ENCODE measurements at places on chromosomes 4 and X. TPM values are rescaled to one million over a fixed set of nuclear protein-coding genes. Genes with fewer than 3 reads are reported as not detected.

Gene ADGRG2
- total RNA-seq = 0.09 TPM

Gene P2RY10
- total RNA-seq = not detected

Gene FGFBP1
- 5.0 TPM for total RNA-seq

Gene DUX4
- not detected for total RNA-seq

Gene IGBP1
- 48.3 TPM for total RNA-seq

Gene GAK
- total RNA-seq = 94.1 TPM

Gene CCDC160
- total RNA-seq = 1.0 TPM

Gene CXCL11
- 38.4 TPM for total RNA-seq

GRCh38 chr4:137735561-137736104, 203.3 kb upstream of the PCDH18 start:
- H3K4me1 ChIP-seq = no peaks in the 10 kb centered on the region
- no peaks in the 10 kb centered on the region for H3K36me3 ChIP-seq
- no peak overlapping the region for H3K4me3 ChIP-seq
- no peaks in the 10 kb centered on the region for H3K27me3 ChIP-seq
- DNase-seq = peak; percentile 0
- H3K27ac ChIP-seq = no peak overlapping the region

- no peaks in the 10 kb centered on the region for H3K4me1 ChIP-seq
- H3K27ac ChIP-seq = no peak overlapping the region
- DNase-seq = no peak
- no peak overlapping the region for H3K4me3 ChIP-seq
- no peaks in the 10 kb centered on the region for H3K27me3 ChIP-seq
- no peaks in the 10 kb centered on the region for H3K36me3 ChIP-seq
Observed at GRCh38 chr4:188485906-188486305, 346.7 kb downstream of the TRIML1 start.

GRCh38 chr4:2829321-2829932, 14.2 kb upstream of the ADD1 start:
- H3K4me3 ChIP-seq = no peak overlapping the region
- peak overlapping the region; percentile 19 for H3K27ac ChIP-seq
- H3K36me3 ChIP-seq = peaks cover 19% of the 10 kb centered on the region
- H3K4me1 ChIP-seq = no peaks in the 10 kb centered on the region
- no peak for DNase-seq

DNA sequence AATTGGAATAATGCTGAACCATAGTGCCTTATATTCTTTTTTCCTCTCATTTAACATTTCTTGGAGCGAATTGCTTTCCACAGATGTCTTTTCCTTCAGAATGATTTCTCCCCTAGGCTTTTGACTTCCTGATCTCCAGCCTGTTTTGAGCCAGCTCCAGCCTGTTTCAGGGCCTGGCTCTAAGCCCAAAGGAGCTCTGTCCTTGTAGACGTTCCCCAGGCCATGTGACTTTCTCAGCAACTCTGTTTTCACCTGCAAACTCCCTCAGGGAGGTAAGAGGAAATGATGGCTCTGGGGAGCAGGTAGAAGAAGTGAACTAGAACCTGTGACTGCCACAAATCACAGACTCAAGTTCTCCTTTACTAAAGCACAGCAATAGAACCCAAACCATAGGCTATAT, 89.1 kb downstream of the AKAP4 start:
- no peaks in the 10 kb centered on the region for H3K36me3 ChIP-seq
- peak; percentile 45 for DNase-seq
- H3K4me3 ChIP-seq = no peak overlapping the region

DNA sequence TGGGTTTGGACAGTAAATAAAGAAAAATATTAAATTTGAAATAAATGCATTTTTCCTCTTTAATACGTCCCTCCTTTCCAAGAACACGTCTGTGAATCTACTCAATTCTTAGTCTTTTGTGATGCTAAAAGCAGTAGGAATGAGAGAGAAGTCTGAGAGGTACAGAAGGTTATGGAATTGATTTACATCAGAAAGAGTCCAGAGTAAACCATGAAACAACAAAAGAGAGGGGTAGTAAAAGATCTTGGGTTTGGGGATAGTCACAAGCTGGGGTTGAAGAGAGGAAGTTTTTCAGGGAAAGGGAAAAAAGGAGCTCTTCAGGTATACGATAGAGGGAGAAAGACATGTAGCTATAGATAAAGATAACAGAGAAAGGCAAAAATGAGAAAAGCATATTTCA, 215.4 kb downstream of the RAB28 start:
- H3K27me3 ChIP-seq = no peaks in the 10 kb centered on the region
- H3K36me3 ChIP-seq = no peaks in the 10 kb centered on the region

- no peak overlapping the region for H3K27ac ChIP-seq
- H3K27me3 ChIP-seq = no peaks in the 10 kb centered on the region
- H3K4me3 ChIP-seq = no peak overlapping the region
- H3K36me3 ChIP-seq = peaks cover 7% of the 10 kb centered on the region
Observed at GRCh38 chr4:76892601-76893000, 5.3 kb downstream of the SOWAHB start.

GRCh38 chr4:177008836-177009501, 216.2 kb upstream of the VEGFC start:
- H3K36me3 ChIP-seq = no peaks in the 10 kb centered on the region
- H3K27ac ChIP-seq = no peak overlapping the region
- H3K27me3 ChIP-seq = no peaks in the 10 kb centered on the region
- no peaks in the 10 kb centered on the region for H3K4me1 ChIP-seq

DNA sequence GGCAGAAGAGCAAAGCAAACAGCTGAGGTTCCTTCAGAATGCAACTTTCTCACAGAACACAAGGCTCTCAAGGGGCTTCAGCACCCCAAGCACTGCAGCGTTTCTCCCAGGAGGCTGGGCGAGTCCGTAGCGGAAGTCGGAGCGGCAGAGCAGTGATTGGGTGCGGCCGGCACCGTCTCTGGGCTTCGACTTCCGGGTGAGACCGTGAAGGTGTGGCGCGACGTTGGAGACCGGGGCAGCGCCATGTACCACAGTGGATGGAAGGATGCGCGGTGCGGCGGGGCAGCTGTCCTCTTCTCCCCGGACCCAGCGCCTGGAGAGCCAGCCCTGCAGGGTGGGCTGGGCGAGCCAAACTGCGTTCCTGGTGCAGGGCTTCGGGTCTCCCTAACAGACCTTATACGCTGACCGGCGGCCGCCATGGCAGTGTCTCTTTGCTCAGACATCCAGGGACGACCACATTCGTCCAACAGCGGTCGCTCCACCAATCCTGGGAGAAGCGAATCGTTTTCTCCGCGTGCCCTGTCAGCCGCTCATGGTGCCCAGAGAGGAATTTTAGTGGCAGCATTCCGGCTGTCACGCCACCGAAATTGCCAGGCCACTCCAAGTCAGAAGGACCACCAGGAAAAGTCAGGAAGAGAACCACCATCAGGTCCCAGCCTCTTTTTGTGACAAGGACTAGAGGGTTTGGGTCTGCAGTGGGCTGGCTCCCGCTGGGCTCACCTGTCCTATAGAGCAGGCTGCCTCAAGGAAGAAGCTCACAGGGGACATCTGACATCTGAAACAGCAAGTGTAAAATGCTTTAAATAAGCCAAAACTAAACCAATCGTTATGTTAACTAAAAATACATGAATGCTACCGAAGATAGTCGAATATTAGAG, 20.5 kb downstream of the TRIM61 start:
- no peaks in the 10 kb centered on the region for H3K27me3 ChIP-seq
- no peak overlapping the region for H3K27ac ChIP-seq
- H3K4me1 ChIP-seq = no peaks in the 10 kb centered on the region

DNA sequence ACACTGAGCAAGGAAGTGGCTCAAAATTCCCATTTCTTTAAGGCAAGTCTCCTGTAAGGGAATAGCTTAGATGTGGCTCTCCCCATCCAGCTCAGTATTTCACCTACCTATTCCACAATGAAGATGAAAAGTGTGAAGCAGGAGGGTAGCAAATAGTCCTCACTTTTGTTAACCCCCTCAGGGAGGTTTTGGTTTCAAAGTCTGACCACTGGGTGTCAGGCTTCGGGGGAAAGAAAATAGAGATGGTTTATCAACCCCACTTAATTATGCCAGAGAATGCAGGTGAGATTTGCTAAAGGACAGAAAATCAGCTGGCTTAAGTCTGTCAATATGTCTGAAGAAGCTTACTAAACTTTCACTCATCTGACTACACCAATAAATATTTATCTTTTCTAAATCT, 69.5 kb downstream of the DHX15 start:
- H3K27me3 ChIP-seq = no peaks in the 10 kb centered on the region
- no peak overlapping the region for H3K4me3 ChIP-seq
- peaks cover 30% of the 10 kb centered on the region for H3K36me3 ChIP-seq
- no peak for DNase-seq
- H3K27ac ChIP-seq = no peak overlapping the region
- H3K4me1 ChIP-seq = peaks cover 4% of the 10 kb centered on the region

GRCh38 chr4:71785959-71786358, 2.1 kb upstream of the GC start:
- peaks cover 8% of the 10 kb centered on the region for H3K4me1 ChIP-seq
- H3K36me3 ChIP-seq = no peaks in the 10 kb centered on the region
- H3K27ac ChIP-seq = no peak overlapping the region
- no peaks in the 10 kb centered on the region for H3K27me3 ChIP-seq

DNA sequence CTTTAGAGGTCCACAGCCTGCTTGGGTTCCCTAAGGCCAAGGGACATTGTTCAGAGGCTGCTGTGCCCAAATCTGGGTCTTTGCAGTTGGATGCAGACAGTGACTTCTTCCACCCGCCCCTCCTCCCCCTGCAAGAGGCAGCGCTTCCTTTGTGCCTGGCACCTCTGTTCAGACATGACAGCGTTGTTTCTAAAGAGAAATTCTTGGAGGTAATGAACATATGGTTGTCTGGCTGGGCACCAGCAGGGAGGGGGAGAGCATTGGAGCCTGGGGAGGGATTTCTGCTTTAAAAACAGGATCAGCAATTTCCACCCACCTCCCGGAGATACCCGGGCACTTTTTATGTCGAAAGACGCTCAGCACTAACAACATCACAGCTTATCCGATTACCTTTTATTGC, 51.5 kb downstream of the PSAPL1 start:
- H3K36me3 ChIP-seq = no peaks in the 10 kb centered on the region
- peaks cover 25% of the 10 kb centered on the region for H3K27me3 ChIP-seq
- no peaks in the 10 kb centered on the region for H3K4me1 ChIP-seq
- no peak overlapping the region for H3K27ac ChIP-seq

GRCh38 chr4:76729460-76729859, 168.5 kb downstream of the SOWAHB start:
- H3K27ac ChIP-seq = peak overlapping the region; percentile 42
- H3K36me3 ChIP-seq = peaks cover 33% of the 10 kb centered on the region
- H3K4me1 ChIP-seq = peaks cover 61% of the 10 kb centered on the region
- no peaks in the 10 kb centered on the region for H3K27me3 ChIP-seq

DNA sequence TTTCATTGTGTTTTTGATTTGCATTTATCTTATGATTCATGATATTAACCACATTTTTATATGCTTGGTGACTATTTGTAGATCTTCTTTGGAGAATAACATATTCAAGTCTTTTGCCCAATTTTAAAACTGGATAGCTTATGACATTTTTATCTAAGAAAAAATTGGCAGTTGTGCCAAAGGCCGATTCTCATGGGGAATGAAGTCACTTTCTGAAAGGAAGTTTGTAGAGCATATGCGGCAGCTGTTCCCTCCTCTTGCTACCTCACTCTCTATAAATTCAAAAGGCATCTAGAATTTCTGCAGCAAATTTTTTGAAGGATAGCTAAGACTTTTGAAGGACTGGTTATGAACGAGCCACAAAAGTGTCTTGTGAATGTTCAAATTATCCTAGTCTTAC, 2353.5 kb downstream of the ARAP2 start:
- no peak for DNase-seq
- H3K36me3 ChIP-seq = no peaks in the 10 kb centered on the region
- no peaks in the 10 kb centered on the region for H3K4me1 ChIP-seq
- no peak overlapping the region for H3K27ac ChIP-seq

GRCh38 chrX:152905081-152905420, 7.2 kb downstream of the ZNF185 start:
- H3K36me3 ChIP-seq = no peaks in the 10 kb centered on the region
- H3K27ac ChIP-seq = no peak overlapping the region
- H3K27me3 ChIP-seq = no peaks in the 10 kb centered on the region
- peaks cover 5% of the 10 kb centered on the region for H3K4me1 ChIP-seq

DNA sequence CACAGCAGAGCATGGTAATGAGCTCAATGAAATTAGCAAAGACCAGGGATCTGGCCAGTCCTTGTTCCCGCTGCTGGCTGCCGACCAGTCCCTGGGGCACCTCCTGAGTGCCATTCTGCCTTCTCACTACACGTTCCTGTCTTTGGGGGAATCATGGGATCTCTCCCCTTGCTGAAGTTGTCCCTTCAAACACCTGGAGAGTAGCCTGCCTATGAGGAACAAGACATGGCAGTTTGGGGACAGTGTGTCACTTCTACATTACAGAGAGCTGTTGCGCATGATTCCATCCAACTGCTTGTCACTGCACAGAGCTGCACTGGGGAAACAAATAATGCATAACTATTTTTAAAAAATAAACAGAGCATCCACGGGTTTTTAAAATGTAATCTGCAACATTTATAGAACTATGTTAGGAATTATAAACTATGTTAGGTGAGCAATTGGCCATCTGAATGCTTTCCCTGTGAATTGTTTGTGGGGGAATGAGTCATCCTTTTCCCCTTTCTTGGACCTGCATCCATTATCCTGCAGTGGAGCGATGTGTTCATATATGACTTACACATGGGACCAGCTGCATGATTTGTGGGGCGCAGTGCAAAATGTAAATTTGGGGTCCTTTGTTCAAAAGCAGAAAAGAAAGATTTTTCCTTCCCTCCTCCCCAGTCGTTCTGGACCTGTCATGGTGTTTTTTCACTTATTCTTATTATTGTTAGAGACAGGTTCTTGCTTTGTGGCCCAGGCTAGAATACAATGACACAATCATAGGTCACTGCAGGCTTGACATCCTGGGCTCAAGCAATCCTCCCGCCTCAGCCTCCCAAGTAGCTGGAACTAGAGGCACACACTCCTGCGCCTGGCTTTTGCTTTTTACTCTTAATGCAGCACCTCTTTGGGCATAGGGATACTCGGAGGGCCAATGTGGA, 115.0 kb upstream of the TBL1X start:
- no peak overlapping the region for H3K27ac ChIP-seq
- no peaks in the 10 kb centered on the region for H3K27me3 ChIP-seq
- H3K4me3 ChIP-seq = no peak overlapping the region
- peaks cover 8% of the 10 kb centered on the region for H3K36me3 ChIP-seq
- no peak for DNase-seq

GRCh38 chrX:134626434-134626833, 31.8 kb downstream of the PLAC1 start:
- DNase-seq = no peak
- no peaks in the 10 kb centered on the region for H3K4me1 ChIP-seq
- H3K36me3 ChIP-seq = no peaks in the 10 kb centered on the region
- no peaks in the 10 kb centered on the region for H3K27me3 ChIP-seq
- no peak overlapping the region for H3K4me3 ChIP-seq

- no peak overlapping the region for H3K4me3 ChIP-seq
- no peaks in the 10 kb centered on the region for H3K36me3 ChIP-seq
- no peaks in the 10 kb centered on the region for H3K4me1 ChIP-seq
Observed at GRCh38 chrX:11791090-11791489, 33.1 kb downstream of the MSL3 start.

DNA sequence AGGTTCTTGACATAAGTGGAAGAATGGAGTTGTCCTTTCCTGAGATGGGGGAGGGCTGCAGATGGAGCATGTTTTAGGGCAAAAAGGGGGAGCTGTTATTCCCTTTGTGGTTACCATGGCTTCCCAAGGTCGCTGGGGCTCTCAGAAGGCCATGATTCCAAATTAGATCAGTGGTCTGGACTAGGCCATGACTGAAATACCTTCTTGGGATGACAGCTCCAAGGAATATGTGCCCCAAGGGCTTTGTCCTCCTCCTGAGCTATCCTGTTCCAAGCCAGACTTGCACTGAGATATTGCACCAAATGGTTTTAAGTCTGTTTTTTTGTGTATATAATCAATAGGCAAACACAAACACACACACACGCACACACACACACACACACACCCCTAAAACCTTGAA, 3.0 kb upstream of the RBPJ start:
- no peaks in the 10 kb centered on the region for H3K27me3 ChIP-seq
- DNase-seq = no peak
- peak overlapping the region; percentile 86 for H3K4me3 ChIP-seq
- H3K4me1 ChIP-seq = no peaks in the 10 kb centered on the region

- H3K27ac ChIP-seq = no peak overlapping the region
- no peak overlapping the region for H3K4me3 ChIP-seq
- H3K27me3 ChIP-seq = no peaks in the 10 kb centered on the region
Observed at GRCh38 chrX:22912616-22913015, 87.1 kb upstream of the DDX53 start.
